ENCODE measurements at places on chromosomes 1 and 21.

- no peak for DNase-seq
Observed at GRCh38 chr1:165215676-165216075, 140.8 kb downstream of the LMX1A start.

GRCh38 chr1:169874229-169874628 lies 19.5 kb downstream of the SCYL3 start:
- no peak for DNase-seq

- no peak for DNase-seq
Observed at GRCh38 chr1:101301446-101302057, 64.7 kb downstream of the S1PR1 start.

GRCh38 chr1:206047271-206047670 lies 5.7 kb upstream of the RHEX start:
- DNase-seq: no peak

- no peak for DNase-seq
Observed at GRCh38 chr1:84842748-84843231, 50.2 kb downstream of the LPAR3 start.

Data from LoVo (cell line).